ENCODE measurements at places on chromosomes 6 and 20.
A peak's percentile ranks its signal among the peaks of the same experiment; 100 is the strongest.

DNA sequence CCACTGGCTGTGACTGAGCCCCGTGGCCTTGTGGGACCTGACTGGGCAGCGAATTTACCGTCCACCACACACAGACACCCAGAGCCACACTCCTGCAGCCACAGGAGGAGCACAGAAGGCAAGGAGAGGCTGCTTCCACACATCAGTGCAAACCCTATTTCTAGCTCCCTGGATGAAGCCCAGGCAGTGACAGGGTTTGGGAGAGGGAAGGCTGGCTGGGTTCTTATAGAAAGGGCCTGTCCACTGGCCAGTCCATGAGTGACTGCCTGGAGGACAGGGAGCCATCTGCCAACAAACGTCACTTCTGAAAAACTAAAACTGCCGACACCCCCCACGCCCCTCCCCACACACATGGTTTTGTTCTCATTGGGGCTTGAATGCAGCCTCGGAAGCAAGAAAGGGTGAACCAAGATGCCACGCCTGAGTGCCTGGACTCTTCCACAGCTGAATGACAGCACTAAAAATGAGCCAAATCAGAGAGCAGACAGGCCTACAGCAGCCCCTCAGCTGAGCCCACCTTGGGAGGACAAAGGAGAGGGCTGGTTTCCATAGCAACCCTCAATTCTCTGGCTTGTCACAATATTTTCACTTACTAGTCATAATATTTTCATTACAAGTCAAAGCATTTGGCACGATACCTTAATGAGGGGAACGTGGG lies 38.4 kb downstream of the RRBP1 start:
- no peak for DNase-seq

- no peak for DNase-seq
These were observed 48.9 kb downstream of the KLHL31 start for GRCh38 chr6:53616450-53617357.

- peak; percentile 59 for DNase-seq
These were observed 32.7 kb downstream of the TUBB2B start for GRCh38 chr6:3194535-3195419.

DNA sequence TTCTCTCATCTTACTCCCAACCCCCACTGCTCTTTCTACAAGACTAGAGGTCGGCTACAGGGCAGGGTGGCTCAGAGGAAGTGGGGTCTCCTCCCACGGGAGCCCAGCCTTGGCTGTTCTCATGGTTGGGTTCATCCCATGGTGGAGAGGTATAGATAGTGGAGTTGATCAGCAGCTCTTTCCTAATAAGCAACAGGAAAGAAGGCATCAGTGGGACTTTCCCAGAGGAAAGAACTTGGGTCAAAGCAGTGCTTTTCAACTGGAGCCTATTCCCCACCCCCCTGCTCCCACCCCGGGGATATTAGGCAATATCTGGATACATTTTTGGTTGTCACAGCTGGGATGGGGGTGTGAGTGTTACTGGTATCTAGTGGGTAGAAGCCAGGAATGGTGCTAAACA lies 200.9 kb downstream of the NFATC2 start:
- DNase-seq, result no peak

DNA sequence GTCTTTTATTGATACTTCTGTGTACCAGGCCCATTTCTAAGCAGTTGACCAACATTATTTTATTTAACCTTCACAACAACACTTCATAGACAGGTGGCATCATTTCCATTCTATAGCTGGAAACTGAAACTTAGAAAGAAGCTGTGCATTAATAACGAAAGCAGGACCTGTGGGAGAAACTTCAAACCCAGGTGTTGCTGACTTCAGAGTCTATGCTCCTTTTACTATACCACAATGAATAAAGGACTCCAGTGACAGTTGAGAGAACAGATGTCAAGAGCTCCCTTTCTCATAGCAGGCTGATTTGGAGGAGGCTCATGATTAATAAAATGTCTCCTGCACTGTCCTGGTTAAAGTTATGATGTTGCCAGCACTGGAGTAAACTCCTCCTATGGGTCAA lies 56.6 kb upstream of the POU3F2 start:
- DNase-seq, result no peak
